Activated CD8-positive, alpha-beta memory T cell treated with anti-CD3 and anti-CD28 coated beads for 4 hours (primary cell): ENCODE measurements at places on chromosomes 3 and 15.

GRCh38 chr3:129077222-129077621 lies 16.6 kb downstream of the GP9 start:
- DNase-seq, result no peak

- no peak for DNase-seq
These were observed 66.5 kb upstream of the BCL6 start for GRCh38 chr3:187811585-187812250.

GRCh38 chr3:179840985-179841384 lies 188.1 kb downstream of the USP13 start:
- DNase-seq, result no peak

GRCh38 chr3:103166890-103167289 lies 732.1 kb downstream of the ZPLD1 start:
- no peak for DNase-seq

- DNase-seq, result no peak
These were observed 447.4 kb downstream of the AGBL1 start for GRCh38 chr15:86526938-86527690.

- no peak for DNase-seq
These were observed 176.7 kb downstream of the PDZRN3 start for GRCh38 chr3:73448041-73448440.

DNA sequence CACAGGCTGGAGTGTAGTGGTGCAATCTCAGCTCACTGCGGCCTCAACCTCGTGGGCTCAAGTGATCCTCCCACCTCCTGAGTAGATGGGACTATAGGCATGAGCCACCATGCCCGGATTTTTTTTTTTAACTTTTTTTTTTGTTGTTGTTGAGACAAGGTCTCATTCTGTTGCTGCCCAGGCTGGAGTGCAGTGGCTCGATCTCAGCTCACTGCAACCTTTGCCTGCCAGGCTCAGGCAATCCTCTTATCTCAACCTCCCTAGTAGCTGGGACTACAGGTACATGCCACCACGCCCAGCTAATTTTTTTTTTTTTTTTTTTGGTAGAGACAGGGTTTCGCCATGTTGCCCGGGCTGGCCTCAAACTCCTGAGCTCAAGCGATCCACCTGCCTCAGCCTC lies 64.1 kb downstream of the NOX5 start:
- DNase-seq, result no peak

GRCh38 chr15:52259503-52259902 lies 36.1 kb downstream of the MYO5C start:
- no peak for DNase-seq

GRCh38 chr3:10520072-10520471 lies 14.7 kb upstream of the ATP2B2 start:
- DNase-seq, result no peak

- DNase-seq, result no peak
These were observed 8.9 kb upstream of the ADAMTS17 start for GRCh38 chr15:100350434-100351226.

DNA sequence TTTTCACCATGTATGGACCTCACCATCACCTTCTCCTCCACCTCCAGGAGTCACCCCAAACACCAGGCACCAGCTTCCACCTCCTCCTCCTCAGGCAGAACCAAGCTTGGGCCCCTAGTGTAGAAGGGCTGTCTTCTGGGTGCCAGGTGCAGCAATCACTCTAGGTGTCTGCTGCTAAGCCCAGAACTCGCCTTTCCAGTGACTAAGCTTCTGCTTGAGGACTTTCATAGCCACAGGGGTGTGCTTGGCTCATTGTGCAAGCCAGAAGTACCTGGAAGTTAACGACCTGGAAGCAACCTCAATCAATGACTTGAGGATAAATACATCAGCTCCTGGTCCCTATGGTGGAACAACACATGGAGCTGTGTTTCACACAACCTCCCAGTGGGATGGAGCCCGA lies 49.8 kb upstream of the PXYLP1 start:
- DNase-seq, result no peak

DNA sequence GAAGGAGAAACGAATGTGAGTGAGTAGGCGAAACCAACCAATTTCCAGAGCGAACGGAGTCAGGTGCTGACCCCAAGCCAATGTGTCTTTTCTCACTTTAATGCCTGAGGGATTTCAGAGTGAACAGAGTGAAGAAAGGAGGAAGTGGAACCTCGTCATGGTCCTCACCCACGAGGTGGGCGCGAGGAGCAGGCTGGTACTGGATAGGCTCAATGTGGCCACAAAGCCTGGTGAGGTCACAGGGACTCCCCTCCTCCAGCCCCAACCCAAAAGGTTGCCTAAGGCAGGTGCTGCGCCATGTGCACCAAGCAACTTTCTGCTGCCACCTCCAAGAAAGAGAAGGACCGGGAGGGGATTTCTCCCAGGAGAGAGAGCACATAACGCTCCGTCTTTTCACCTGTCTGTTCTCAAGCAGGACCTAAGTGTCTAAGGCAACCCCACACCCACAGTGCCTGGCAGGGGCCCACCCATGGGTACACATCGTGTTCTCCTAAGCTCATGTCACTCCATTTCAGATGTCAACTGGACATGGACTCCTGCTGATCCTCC lies 3.8 kb downstream of the NRROS start:
- DNase-seq, result no peak

- DNase-seq, result no peak
These were observed 92.5 kb downstream of the ADAMTS9 start for GRCh38 chr3:64595253-64595694.

- no peak for DNase-seq
These were observed 337.1 kb upstream of the LRRFIP2 start for GRCh38 chr3:37511463-37511920.

- no peak for DNase-seq
These were observed 84.5 kb downstream of the VGLL4 start for GRCh38 chr3:11558918-11559815.

- DNase-seq, result no peak
These were observed 77.7 kb downstream of the ABHD5 start for GRCh38 chr3:43768381-43768973.

DNA sequence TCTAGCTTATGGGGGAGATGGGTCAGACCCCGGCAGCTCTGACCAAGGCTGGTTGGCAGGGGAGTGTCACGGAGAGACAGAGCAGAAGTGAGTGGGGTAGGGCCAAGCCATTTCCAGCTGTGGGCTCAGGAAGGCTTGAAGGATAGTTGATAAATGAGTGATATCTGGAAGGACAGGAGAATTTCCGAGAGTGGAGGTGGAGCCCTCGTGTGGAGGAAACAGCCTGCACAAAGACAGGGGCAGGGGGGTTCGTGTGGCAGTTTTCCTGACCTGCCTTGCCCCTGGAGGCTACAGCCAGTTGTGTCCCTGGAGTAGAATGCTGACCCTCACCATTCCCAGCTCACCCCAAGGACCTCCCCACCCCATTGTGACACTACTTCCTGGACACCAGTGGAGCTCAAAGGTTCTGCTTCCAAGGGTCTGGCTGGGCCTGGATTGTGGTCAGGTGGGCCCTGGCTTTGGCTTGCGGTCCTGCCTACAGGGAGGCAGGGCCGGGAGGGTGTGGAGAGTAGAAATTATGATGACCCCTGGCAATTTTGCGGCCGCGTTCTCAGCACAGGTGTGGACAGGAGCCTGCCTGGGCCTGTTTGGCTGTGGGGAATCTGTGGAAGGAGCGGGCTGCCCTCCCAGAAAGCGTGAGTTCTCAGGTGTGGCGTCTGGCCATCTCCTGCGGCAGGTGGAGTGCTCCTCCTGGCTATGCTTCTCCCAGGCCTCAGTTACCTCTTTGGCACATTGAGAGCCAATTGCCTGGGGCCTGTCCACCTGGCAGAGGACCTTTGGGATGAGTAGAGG lies at the start of gene SLC22A14:
SLC22A14 (plus strand) TSS at position 400 of the 792 bp plus-strand sequence. CDS start 23,733 bp downstream, outside the sequence.
- no peak for DNase-seq

DNA sequence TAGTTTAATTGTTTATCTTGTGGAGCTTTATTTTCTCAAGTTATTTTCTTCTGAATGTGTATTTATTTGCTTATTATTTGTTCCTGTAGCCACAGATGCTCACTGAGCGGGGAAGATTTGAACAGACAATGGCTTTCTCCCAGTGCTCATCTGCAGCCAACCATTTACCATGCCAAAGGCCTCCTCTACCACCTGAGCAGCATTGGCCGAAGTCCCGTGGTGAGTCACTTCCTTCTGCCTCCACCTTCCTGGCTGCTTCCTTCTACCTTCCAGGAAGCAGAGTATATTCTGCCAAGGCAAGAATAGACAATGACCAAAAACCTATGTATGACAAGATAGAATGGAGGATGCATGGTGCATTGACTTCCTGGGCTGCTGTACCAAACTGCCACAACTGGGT lies 443.1 kb downstream of the AGBL1 start:
- DNase-seq, result no peak

DNA sequence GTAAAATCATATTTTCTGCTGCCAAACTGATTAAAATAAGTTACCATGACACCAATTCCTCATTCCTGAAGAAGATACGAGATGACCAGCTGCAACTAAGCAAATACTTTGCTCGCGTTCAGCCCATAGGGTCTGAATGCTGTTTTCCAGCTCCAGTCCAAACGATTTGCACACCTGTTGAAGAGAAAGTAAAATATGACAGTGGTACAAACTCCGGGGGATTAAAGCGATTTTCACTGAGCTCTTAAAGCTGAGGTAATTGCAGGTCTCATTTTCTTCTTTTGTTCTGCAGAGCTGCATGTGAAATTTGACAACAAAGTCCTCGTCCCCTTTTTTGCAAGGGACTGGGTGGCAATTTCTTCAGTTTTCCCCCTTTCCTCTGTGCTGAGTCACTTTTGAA lies 118.4 kb downstream of the NR2F2 start:
- DNase-seq, result no peak

DNA sequence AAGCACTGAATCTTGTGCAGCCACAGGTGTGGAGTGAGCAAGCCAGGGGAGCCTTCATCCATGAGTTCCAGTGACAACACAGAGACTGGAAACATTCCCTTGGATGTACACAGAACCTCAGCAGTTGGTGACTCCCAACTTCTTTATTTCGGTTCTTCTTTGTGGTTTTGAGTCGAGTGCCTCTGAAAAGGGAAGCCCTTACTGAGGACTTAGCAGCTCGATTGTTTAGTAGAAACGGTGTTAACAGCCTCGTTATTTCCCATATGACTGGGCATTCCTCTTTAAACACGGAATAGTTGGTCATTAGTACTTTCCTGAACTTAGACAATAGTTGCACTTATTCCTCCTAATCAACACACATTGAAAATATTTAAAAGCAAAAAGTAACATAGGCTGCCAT lies 7.7 kb downstream of the SLCO3A1 start:
- no peak for DNase-seq

- no peak for DNase-seq
These were observed 85.0 kb downstream of the TCF12 start for GRCh38 chr15:57003418-57003817.

- no peak for DNase-seq
These were observed 28.9 kb downstream of the ITGB5 start for GRCh38 chr3:124858275-124858674.

GRCh38 chr3:185366913-185367312 lies 4.0 kb downstream of the MAP3K13 start:
- no peak for DNase-seq

- DNase-seq, result no peak
These were observed 93.5 kb downstream of the ADAMTS17 start for GRCh38 chr15:100248236-100248635.

- DNase-seq, result no peak
These were observed 361.4 kb upstream of the CFAP20DC start for GRCh38 chr3:59411186-59411585.

DNA sequence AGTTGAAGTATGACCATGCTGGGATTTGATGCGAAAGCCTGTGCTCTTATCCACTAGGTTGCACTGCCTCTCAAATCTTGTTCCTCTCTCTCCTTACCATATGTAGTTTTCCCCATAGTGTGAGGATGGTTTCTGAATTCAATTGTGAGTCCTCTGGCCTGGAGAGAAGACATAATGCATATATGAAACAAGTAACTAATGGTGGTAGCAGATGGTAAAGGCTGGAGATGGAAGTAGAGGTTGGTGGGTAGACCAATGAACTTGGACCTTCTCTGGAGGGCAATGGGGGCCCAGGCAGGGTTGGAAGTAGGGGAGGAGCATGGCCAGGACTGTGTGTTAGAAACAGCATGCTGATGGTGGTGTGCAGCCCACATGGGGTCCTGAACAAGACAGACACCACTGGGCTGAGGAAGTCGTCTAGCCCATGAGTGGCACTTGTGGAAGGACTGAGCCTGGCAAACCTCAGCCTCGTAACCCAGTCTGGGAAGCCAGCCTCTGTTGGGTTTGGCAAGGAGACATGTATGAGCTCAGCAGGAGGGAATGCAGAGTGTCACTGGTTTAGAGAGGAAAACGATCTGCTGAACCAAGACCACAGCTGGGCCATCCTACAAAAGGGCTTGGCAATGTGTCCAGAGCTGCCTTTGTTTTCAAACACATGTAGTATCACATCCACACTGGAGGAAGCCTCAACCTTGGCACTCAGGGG lies 18.5 kb upstream of the LMCD1 start:
- no peak for DNase-seq

DNA sequence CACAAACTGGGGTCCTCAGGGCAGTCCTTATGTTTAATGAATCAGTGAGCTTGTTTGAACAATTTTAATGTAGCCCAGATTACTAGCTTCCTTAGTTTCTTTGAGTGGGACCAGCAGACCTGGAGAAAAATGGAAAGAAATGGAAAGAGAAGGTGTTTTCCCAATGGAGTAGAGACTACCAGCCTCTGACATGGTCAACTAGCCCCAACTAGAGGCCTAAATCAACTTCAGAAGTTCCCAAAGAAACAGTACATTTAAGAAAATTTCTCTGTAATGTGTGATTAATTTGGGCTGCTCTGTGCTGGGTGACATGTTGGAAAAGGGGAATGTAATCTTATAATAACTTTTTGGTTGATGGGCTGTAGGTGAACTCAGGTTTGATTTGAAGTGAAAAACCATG lies 310.9 kb downstream of the MFSD1 start:
- DNase-seq, result no peak

DNA sequence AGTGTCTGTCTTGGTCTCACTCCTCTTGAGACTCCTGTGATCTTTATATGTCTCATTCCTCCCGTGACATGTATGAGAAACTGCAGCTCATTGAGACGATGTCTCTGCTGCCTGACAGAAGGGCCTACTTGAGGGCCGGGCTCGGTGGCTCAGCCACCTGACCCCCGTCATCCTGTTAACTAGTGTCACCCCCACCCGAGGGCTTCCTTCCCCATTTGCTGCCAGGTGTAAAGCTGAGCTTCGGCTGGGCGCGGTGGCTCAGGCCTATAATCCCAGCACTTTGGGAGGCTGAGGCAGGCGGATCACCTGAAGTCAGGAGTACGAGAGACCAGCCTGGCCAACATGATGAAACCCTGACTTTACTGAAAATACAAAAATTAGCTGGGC lies 12.7 kb downstream of the SEMA4B start:
- no peak for DNase-seq

- DNase-seq, result no peak
These were observed 17.1 kb downstream of the MCF2L2 start for GRCh38 chr3:183411216-183411922.

DNA sequence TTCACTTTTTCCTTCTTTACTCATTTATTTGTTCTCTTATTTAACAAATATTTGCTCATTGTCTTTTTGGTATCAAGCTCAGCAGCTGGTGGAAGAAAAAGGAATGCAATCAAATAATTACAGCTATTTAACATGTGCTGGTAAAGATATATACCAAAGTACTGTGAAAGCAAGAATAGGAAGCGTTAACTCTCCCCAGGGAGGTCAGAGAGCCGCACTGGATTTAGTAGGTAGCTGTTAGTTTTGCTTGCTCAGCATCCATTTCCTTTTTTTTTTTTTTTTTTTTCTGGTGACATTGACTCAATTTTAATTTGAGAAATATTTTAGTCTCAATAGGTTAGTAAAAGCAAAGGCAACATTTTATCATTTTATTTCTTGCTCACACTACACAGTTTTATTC lies 308.5 kb upstream of the MDFIC2 start:
- DNase-seq, result no peak
